ENCODE measurements at places on chromosomes 6 and 20.
A peak's percentile ranks its signal among the peaks of the same experiment; 100 is the strongest.

DNA sequence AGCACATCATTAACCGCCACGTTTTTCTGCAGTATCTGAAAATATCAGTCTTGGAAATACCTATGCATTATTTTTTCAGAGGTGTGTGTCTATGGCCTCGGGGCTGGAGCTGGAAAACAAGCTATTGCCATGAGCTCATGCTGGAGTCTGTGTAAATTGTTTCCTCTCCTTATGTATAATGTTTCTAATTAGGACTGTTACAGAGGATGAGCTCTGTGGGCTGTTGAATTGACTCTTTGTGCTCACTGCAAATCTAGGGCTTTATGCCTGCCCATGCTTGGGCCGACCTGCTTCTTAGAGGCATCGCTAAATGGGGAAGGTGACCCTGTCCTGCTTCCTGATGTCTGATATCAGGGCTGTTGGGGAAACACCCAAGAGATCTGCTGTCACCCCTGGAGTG, 80.8 kb upstream of the SLC22A16 start:
- DNase-seq = no peak

- peak; percentile 29 for DNase-seq
Observed at GRCh38 chr6:98824902-98825599, 9.3 kb upstream of the POU3F2 start.

- DNase-seq = peak; percentile 30
Observed at GRCh38 chr6:123415844-123416468, 220.8 kb downstream of the TRDN start.

GRCh38 chr6:47865206-47865605, 83.4 kb downstream of the OPN5 start:
- DNase-seq = no peak

DNA sequence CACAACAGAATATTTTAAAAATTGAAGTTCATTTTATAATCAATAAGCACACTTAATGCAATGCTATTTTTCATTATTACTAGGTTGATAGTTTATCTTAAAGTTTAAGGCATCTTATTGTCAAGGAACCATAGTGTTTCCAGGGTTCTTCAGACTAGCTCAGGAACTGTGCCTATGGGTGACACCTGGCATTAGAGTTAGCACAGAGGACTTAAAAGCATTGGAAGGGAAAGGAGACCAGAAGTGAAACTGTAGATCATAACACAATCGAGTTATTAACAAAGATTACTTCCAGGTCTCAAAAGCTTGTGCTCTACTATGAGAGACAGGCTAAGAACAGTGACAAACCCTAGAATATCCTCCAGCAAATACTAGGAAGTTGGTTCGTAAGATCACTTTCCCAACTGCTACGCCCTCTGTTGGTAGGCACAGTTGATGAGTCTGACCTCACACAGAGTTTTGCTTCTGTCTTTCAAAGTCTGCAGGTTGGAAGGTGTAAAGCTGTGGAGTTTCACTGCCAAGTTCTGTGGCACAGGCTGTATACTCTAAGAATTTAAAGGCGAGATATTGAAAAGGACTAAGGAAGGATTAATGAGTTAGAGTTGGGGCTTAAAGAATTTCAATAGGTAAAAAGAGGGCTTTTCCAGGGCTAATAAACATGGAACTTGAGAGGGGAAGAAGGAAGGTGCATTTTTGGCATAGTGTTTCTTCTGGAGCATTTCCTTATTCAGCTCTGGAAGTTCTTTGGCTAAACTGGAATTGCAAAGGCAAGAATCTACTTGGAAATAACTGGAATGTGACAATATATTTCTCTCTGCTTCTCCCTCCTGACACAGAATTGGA, 531.3 kb upstream of the JAG1 start:
- peak; percentile 14 for DNase-seq

DNA sequence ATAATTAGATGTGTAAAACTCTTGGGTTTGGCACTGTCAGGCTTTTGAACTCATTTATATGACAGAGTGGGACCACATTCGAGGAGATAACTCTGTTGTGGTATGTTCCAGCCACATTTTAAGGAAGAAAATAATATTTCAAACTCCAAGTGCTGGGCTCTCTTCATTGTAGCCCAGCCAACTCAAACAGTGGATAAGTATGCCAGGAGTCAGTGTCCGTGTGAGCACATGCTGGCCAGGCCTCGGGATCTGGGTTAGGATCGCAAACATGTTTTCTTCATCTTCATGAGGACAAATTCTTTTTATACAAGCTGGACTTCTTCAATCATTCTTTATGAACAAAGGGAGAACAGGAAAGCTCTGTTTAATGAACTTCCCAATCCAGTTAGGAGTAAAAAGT, 497.5 kb downstream of the MAFB start:
- DNase-seq = no peak

DNA sequence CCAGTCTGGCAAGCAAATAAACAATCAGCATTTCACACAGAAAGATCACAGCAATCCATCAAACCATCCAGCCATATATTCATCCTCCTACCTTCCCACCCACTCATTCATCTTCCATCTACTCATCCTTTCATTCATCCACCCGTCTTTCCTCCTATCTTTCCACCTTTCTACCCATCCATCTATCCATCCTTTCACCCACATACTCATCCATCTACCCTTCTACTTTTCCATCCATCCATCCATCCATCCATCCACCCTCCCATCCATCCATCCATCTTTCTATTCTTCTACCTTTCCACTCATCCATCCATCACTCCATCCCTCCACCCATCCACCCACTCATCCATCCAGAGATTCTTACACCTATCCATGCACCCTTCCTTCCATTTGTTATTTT, 49.3 kb downstream of the KIAA0319 start:
- DNase-seq = no peak

DNA sequence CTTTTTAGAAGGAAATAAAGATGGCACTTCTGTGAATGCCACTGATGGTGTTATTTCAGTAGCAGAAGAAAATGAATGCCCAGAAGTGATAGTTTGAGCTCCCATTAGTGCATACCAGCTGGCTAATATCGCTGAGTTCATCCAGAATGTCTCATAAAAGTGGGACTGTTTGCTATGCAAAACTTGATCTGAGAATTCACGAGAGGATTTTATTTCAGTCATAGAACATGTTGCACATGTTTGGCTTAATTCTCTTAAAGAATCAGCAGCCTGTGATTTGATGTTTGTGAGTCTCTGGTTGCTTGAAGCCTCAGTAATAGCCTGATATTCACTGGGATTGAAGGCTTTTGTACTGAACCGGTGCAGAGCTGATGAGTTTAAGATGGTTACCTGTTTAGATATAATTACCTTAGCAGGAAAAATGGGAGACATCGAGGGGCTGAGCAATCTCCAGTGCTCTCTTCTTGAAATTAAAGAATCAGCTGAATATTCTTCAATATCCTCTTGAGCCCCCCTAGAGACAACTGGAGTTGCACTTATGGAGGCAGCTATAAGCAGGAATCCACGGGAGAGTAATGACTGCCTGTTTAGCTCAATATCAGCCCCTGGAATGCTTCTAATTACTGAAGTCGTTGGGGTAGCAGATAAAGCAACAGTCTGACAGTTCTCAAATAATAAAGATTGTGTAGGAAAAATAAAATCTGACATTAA, 955.5 kb downstream of the PHF3 start:
- DNase-seq = no peak

GRCh38 chr20:63498960-63499337, at the start of gene EEF1A2:
Gene EEF1A2, minus strand, starts transcription at chr20:63499083. Its CDS starts 1,320 bp downstream, at chr20:63497763.
- peak; percentile 83 for DNase-seq

- DNase-seq = no peak
Observed at GRCh38 chr6:21461844-21462518, 131.6 kb upstream of the SOX4 start.

- no peak for DNase-seq
Observed at GRCh38 chr20:20549704-20550103, 162.7 kb downstream of the RALGAPA2 start.

DNA sequence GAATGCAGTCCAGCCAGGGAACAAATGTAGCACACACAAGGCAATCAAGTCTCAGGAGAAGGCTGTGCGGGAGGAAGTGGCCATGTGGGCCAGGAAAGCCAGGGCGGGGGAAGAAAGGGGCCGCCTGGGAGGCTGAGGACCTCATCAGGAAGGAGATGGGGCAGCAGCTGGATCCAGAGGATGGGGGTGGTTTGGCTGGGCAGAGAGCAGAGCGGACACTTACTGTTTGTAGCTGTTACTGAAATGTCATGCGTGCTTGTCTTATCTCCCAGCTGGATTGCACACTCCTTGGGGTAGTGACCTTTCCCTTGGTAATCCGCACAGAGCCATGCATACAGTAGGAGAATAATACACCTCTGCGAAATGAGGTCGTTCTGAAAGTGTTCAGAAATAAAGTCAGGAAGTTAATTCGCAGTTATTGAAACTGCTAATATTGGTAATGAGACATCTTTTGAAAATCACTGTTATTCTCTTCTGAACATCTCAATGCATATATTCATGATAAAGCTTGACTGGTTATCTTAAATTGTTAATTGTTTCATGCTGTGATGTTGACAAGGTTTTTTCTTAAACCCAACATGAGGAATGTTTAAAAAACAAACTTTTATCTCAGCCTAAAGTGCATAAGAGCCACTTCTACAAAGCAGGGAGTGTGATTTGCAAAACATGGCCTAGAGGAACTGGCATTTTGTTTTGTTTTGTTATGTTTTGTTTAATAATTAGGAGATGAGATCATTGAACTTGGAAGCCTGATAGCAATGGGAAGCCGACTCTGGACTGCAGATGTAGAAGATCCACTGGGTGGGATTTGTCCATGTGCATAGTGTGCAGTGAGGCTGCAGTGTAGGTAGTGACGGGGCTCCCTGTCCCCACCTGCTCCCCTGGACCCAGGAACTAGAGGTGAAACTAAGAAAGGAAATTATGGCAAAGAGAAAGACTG, 18.0 kb upstream of the MAP3K4 start:
- DNase-seq = no peak

DNA sequence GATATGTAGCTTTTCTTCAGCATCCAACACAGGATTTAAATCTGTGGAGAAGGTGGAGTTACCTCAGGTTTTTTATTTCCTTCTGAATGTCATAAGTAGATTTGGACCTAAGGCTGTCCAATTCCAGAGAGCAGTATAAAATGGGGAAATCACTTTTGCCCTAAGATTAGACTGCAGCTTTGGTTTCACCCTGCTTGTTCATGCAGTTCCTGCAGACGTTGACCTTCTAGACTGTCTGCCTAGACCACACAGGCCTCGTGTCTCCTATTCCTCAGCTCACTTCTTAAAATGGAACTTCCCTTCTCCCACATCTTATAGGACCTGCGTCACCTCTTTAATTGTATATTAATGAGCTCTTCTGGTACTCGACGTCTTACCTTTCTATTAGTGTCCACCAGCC, 26.0 kb upstream of the C6orf62 start:
- DNase-seq = no peak

DNA sequence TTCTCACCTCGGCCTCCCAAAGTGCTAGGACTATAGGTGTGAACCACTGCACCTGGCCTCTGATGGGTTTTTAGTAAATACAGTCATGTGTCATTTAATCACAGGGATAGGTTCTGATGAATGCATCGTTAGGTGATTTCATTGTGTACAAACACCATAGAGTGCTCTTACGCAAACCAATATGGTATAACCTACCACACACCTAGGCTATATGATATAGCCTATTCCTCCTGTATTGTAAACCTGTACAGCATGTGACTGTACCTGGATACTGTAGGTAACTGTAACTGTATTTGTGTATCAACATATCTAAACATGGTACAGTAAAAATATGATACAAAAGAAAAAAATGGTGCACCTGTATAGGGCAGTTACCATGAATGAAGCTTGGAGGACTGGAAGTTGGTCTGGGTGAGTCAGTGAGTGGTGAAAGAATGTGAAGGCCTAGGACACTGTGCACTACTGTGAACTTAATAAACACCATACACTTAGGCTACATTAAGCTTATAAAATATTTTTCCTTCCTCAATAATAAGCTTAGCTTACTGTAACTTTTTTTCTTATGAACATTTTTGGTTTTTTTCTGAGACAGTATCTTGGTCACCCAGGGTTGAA, 10.0 kb downstream of the BICRAL start:
- no peak for DNase-seq

DNA sequence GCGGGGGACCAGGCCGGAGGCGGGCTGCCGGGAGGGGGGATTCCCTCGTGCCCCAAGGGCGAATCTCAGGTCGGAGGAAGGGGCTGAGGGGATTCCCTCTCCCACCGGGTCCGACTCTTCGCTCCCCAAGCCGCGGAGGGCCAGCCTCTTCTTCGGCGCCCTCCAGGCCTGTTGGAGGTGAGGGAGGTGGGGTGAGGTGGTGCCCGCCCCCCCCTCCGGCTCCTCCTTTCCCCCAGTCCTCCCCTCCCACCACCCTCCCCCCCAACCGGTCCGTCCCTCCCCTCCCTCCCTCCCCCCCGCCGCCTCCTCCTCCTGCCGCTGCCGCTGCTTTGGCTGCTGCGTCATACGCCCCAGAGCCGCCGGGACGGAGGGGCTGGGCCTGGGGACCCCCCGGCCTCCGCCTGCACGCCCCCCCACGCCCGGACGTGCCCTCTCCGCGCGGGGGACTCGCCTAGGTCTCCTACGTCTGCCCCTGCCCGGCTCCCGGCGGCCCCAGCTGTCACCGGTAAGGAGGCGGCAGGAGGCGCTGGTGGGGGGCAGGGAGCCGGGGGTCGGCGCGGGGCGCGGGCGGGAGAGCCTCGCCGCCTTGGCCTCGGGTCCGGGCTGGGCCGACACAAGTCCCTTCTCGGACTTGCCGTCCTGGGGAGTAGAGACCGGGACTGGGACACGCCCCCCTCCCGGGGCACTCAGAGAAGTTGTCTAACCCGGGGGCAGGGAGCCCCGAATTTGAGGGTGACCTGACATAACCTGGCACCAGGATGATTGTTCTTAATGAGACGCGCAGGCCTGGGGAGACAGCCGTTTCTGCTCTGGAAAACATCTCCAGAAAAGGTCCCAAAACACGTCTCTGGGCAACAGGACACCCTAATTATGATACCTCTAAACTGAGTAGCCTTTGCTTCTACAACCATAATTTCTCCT, at the start of gene PHF1:
Gene PHF1 (plus strand): TSS at position 304 of the 921 bp plus-strand sequence. CDS start 1,250 bp downstream, outside the sequence.
- DNase-seq = no peak

DNA sequence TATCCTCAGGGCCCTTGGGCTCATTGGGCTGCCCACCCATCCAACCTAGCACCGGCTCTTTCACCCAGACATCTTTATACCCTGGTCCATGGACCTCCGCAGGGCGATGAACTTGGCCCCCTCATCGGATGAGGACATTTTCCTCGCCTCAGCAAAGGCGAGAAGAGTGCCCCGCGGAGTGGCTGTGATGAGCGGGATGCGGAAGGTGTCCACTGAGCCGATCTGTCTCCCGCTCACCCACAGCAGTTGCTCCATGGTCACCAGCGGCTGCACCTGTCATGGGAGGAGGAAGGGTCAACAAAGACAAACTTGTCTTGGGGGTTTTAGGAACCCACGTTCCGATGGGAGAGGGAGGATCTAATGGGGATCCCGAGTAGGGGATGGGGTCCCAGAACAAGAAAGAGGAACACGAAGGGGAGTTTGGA, 690 bp downstream of the NEU1 start:
- no peak for DNase-seq

- DNase-seq = peak; percentile 35
Observed at GRCh38 chr6:89952686-89953085, 58.4 kb downstream of the GJA10 start.

GRCh38 chr6:128036808-128037570, 136.1 kb upstream of the THEMIS start:
- DNase-seq = no peak

GRCh38 chr6:13260101-13260598, 68.2 kb downstream of the TBC1D7 start:
- peak; percentile 60 for DNase-seq

- DNase-seq = no peak
Observed at GRCh38 chr6:146381486-146381885, 162.1 kb upstream of the RAB32 start.

- no peak for DNase-seq
Observed at GRCh38 chr20:49768204-49769047, 44.2 kb upstream of the SLC9A8 start.

- DNase-seq = no peak
Observed at GRCh38 chr6:34919651-34920050, 30.6 kb downstream of the ANKS1A start.

GRCh38 chr20:327186-328026, 2.1 kb downstream of the SOX12 start:
- DNase-seq = peak; percentile 86
